ENCODE measurements at places on chromosomes 5 and 9.

DNA sequence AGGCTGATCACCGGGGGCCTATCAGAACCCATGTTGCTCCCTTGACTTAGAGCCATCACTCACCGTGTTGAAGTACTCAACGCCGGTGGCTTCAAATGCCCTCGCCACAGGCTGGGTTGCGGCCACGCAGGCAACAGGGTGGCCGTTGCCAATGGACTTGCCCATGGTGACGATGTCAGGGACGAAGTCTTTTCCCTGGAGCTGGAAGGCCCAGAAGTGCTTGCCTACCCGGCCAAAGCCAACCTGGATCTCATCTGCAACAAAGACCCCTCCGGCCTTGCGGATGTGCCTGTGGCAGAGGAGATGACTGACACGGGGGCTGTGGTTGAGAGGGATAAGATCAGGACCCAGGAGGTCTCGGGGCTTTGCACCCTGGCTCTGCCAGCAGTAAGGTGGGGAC is 10.3 kb downstream of the PHYKPL start:
- DNase-seq: no peak

DNA sequence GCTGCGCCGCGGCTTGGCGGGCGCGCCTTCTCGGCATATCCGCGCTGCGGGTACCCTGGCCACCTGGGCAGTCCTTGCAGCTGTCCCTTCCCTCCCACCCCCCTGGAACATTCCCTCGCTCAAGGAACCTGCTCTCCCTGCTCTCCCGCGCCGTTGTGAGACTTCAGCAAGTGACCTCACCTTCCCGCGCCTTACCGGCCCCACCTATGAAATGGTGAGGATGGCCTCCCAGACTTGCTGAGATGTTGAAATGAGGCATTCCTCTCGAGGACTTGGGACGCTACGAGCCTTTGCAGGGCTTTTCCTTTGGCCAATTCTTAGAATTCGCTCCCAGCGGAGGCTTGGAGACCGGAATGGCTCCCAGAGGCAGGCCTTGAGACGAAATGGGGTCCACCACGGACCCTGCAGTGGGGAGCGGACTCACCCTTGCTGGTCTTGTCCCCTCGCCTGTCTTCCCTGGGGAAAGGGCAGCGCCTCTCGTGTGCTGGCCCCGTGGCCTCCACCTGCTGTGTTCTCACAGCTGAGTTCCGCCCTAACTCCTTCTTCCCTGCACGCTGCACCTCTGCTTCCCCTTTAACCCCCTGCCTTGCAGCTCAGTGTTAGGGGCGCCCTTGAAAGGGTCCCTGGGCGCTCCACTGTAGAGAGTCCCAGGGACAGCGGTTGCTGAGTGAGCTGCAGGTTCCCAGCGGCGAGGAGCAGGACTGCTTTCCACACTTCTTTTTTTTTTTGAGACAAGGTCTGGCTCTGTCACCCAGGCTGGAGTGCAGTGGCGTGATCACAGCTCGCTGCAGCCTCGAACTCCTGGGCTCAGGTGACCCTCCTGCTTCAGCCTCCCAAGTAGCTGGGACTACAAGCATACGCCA is 907 bp downstream of the HMCN2 start:
- no peak for DNase-seq

DNA sequence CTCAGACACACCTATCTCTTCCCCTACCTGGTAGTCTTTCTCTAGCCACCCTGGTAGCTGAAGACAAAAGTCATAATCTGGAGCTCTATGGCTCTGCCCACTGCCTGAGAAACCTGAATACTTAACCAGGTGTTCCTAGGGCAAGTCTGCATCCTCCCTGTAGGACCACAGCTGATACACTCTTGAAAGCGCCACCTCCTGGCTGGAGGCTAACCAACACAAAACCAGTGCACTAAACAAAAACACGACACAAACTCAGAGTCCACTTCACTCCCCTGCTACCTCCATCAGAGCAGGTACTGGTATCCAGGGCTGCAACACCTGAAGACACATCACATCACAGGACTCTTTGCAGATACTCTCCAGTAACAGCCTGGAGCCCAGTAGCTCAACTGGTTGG is 84.6 kb upstream of the ANXA1 start:
- no peak for DNase-seq

DNA sequence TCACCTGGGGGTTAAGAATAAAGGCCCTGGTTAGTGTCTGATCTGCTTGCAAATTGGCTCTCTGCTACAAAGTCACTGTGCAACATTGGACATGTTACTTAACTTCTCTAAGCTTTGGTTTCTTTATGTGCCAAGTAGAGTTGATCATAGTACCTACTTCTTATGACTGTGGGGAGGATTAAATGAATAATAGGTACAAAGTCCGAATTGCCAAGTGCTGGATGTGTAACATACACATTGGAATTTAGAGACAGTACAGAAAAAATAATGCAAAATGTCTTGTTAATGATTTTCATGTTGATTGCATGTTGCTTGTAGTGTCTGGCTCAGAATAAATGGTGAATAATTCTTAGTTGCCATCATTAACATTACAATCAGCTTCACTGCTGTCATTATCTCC is 2.2 kb downstream of the DOCK8 start:
- DNase-seq: no peak

GRCh38 chr9:94135222-94135621 is 51.0 kb downstream of the PTPDC1 start:
- no peak for DNase-seq

DNA sequence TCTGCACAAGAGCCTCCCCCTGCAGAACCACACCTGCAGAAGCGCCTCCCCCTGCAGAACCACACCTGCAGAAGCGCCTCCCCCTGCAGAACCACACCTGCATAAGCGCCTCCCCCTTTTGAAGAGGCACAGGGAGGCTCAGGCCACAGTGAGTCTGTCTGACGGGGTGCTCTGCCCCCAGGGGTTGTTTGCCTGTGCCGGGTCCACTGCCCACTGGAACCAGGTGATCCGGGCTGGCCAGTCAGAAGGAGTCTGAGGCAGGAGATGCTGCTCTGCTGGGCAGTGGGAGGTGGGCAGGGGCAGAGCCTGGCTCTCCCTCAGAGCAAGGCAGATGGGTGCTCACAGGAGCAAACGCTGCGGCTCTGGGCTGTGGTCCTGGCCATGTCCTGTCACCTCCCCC is 60.8 kb upstream of the RNU6ATAC start:
- DNase-seq: no peak

DNA sequence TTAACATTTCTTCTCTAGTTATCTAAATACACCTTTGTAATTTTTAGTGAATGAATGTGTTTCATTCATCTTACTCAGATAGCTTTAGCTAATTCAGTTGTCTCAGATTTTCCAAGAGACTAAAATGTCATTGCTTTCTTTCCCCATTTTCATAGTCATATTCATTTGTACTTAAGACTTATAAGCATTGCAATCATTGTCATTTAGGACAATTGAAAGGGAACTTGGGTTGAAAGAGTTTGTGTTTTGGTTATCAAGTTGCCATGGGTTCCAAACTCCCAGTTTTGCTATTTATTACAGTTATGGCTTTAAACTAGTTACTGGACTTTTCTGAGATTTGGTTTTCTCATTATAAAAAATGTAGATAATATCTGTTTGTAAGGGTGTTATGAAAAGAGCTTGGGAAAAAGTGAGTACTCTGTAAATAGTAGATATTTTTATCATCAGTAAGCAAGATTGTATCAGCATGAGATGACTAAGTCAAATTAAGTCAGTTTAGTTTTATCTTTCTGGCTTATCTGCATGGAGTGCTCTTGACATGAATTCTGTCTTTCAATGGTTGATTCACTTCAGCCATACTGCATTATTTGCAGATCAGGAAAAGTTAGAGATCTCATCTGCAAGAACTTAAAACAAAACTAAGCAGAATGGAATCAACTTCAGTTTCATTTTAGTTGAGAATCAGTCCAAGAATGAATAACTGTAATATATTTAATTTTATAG is 107.5 kb downstream of the PBX3 start:
- no peak for DNase-seq

DNA sequence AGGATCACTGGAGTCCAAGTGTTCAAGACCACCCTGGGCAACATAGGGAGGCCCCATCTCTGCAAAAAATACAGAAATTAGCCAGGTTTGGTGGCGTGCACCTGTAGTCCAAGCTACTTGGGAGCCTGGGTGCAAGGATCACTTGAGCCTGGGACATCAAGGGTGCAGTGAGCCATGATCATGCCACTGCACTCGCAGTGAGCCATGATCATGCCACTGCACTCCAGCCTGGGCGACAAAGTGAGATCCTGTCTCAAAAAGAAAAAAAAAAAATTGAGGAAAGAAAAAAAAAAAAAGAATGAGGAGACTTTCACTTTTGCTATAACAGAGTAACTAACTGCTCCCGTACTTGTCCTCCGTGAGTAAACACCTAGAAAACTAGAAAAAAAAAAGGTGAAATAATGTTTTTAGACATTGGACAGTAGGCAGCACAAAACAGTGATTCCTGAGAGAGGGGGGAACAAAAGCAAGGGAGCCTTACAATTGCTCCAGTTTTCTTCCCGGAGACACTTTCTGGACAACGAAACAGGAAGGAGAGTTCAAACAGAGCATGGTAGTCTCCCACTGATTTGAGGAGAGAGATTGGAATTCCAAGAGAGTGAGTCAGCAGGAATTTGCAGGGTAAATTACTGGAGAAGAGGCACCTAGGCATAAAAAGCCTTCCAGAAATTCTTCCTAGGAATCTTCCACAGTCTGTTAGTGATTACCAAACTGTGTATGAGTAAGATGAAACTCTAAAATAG is 6.9 kb upstream of the ZBTB5 start:
- no peak for DNase-seq

- no peak for DNase-seq
These were observed 18.6 kb upstream of the SPATA31D1 start for GRCh38 chr9:81969971-81970370.

- DNase-seq: no peak
These were observed 83.0 kb downstream of the ZNF462 start for GRCh38 chr9:106945727-106946660.

- no peak for DNase-seq
These were observed 12.8 kb upstream of the MGAT1 start for GRCh38 chr5:180815293-180815917.

- DNase-seq: no peak
These were observed 27.2 kb downstream of the ENC1 start for GRCh38 chr5:74613283-74613682.

- DNase-seq: no peak
These were observed 4.5 kb downstream of the PDE6A start for GRCh38 chr5:149940077-149940574.

- no peak for DNase-seq
These were observed 28.4 kb upstream of the DUSP1 start for GRCh38 chr5:172799416-172799815.

- DNase-seq: no peak
These were observed 59.8 kb upstream of the NFIB start for GRCh38 chr9:14373706-14374105.

- DNase-seq: no peak
These were observed 36.3 kb downstream of the CAPSL start for GRCh38 chr5:35902046-35902672.

DNA sequence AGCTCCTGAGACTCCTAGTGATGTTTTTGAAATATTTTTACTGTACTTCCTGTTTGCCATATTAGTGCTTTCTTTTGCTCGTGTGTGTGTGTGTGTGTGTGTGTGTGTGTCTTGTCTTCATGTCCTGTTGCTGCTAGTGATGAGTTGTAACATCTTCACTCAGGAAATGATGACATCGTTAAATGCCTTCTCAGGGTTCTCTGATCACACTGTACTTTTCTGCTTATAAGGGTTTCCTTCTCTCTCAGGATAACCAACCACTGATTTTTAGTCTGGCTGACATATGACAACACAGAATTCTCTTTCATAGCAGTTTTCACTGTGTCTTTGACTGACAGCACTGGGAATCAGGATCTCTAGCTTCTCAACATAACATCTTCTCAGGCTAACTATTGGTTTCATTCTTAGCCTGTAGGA is 16.1 kb downstream of the SV2C start:
- no peak for DNase-seq

- no peak for DNase-seq
These were observed 32.8 kb upstream of the CCNB1 start for GRCh38 chr5:69134126-69134525.

DNA sequence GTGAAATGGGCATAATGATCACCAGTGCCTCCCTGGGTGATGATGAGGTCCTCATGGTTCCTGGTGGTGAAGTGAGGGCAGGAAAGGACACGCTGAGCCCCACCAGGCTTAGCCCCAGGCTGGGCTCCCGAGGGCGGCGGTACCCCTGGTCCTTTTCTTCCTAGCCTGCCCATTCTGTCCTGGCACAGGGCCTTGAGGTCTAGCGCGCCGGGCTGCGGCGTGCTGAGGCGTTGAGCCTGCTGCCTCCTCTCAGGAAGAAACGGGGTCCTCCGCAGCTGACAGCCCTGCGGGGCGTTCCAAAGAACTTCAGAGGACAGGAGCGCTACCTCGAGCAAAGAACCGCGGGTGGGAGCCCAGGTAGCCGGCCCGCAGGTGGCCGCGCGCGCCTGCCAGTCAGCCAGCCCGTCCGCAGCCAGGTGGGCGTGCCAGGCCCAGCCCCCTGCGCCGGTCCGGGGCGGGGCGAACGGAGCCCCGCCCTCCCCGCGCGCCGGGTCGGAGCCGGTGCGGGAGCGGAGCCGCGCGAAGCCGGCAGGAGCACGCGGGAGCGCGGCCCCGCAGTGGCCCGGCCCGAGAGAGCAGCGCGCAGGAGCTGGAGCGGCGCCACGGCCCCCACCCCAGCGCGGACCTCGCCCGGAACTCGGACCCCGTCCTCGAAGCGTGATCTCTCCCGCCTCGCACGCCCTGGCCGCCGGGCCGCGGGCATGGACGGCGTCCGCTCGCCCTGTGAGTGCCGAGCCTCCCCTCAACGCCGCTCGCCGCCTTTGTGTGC is at the start of gene WNK2:
Gene WNK2, plus strand, starts transcription at position 477 of the 769 bp plus-strand sequence. CDS start 791 bp downstream, outside the sequence.
- no peak for DNase-seq

DNA sequence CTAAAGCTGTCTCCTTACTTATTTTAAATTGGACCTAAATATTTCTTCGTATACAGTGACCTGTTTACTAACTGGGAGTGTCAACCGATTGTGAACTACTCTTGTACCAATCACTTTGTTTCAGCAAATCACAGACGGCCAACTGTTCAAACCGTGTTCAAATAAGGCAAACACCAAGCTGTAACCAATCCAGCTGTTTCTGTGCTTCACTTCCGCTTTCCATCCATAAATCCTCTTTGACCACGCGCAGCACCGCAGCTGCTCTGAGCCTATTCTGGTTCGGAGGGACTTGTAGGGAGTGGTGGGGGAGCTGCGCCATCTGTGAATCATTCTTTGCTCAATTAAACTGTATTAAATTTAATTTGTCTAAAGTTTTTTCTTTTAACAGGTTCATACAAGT is 4.8 kb upstream of the FAM240B start:
- DNase-seq: no peak

DNA sequence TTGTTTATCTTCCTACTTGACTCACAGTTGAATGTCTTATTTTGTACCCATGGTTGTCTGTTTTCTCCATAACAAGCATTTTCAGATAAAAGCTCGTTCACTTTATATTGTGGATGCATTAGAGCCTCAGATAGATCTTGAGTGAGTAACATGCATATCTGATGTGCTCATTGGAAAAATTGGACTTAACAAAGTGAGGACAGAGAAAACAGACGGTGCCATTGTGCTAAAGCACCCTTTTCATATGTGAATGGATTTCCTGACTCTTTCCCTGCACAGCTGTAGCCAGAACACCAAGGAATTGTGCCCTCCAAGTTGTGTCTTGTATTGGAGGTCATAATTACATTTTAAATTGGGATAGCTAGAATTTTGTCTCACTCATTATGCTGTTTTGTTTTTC is 325.8 kb upstream of the MEF2C start:
- DNase-seq: no peak

All from neural crest cell (in vitro differentiated cells).